ENCODE measurements at places on chromosomes 5 and 9. TPM values are rescaled to one million over a fixed set of nuclear protein-coding genes. Genes with fewer than 3 reads are reported as not detected.

OTP gene
- total RNA-seq = not detected

DIMT1 gene
- 45.0 TPM for total RNA-seq

UGT3A1 gene
- not detected for total RNA-seq

TUSC1 gene
- total RNA-seq = 0.48 TPM

SMARCA2 gene
- 84.5 TPM for total RNA-seq

RNF180 gene
- total RNA-seq = 0.53 TPM

RASGEF1C gene
- total RNA-seq = not detected

TXN gene
- 539 TPM for total RNA-seq

DRD1 gene
- total RNA-seq = not detected

PCDHAC1 gene
- not detected for total RNA-seq

All from activated T-helper 2 cell treated with anti-CD3 and anti-CD28 coated beads, Interferon-gamma antibody, Interleukin-2, Interleukin-4, amounts not matched to agents 10 μg/mL and 5 μg/mL and 100 μg/mL, durations not matched to agents 14 hours and 24 hours and 36 hours (primary cell).